RPMI7951 (cell line): ENCODE measurements at places on chromosomes 2 and 18.

DNA sequence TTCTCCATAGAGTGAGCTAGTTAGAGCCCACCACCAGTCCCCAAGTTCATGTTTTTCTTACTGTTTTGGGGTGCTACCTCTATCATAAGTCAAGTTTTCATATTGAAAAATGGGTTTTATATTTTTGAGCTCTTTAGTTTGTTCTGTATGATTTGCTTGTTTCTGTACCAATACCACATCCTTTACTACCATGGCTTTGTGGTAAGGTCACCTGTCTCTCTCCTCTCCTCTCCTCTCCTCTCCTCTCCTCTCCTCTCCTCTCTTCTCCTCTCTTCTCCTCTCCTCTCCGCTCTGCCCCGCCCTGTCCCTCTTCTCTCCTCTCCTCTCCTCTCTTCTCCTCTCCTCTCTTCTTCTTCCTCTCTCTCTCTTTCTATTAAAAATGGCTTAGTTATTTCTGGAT, 22.1 kb upstream of the LBH start:
- no peak for DNase-seq

DNA sequence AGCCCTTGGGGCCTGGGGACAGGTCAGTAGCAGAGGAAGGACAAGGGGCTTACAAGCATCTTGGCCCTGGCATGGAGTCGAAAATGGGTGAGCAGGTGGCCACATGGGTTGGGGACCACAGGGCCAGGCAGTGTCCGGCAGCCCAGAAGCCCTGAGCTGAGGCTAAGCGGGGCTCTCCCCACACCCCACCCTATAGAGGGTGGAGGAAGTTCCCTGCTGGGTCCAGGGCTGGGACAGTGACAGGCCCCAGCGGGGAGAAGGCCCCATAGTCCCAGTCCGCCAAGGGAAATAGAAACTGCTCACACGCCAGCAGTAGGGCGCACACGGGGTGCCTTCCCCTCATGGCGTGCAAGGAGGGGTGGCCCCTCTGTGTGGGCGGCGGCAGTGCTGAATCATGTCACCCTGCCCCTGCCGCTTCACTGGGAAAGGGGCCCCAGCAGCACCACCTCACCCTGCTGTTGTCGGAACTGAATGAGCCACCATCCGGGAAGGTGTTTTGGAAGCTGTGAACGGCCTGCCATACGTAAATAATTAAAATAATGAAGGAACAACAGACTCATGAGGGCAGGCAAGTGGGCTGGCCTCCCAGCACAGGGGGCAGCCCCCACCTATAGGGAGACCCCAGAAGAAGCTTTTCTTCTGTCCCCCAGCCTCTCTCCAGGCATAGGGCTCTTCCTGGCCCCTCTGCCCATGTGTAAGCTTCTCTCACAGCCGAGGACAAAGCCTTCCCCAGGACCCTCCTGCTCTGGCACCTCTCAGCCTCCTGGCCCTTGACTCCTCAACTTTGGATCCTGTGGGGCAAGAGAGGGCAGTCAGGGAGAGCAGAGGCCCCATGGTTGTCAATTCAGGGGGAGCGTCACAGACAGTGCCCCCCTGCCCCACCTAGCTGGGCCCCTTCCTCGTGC, 12.7 kb upstream of the DUSP2 start:
- no peak for DNase-seq

GRCh38 chr2:168961450-168962229, 60.5 kb downstream of the G6PC2 start:
- peak; percentile 66 for DNase-seq

GRCh38 chr18:62494764-62495163, 28.1 kb upstream of the ZCCHC2 start:
- no peak for DNase-seq

DNA sequence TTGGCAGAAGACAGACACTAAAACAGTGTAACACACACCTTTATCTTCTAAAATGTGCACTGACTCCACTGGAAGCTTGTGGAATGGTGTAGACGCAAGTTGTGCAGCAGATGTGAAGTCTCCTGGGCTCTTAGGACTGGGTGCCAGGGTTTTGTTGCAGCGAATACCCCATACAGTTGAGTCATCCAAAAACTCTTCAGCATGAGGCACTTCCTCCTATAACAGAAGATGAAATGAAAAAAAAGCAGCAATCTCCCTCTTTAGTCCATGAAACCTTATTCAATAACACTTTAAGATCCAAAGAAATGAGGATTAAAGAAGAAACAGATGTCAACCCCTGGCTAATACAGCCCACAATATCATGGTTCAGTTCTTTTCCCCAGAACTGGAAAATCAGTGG, 22.2 kb downstream of the BUB1 start:
- DNase-seq: no peak

GRCh38 chr2:206800506-206801417, 35.4 kb downstream of the FASTKD2 start:
- DNase-seq: peak; percentile 71

DNA sequence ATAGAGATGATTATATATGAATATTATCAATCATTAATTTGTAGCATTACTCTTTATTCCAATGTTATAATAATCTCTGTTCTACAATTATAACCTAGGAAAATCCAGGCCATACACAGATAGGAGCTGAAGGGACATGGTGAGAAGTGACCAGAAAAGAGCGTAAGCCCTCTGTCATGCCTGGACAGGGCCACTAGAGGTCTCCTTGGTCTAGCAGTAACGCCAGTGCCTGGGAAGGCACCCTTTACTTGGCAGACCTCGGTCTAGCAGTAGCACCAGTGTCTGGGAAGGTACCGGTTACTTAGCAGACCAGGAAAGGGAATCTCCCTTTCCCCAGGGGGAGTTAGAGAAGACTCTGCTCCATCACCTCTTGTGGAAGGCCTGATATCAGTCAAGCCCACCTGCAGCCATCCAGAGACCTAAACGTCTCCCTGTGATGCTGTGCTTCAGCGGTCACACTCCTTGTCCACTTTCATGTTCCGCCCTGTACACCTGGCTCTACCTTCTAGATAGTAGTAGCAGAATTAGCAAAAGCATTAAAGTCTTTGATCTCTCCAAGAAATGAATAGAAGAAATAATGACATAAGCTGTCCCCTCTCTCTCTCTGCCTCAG, 447.5 kb upstream of the FSIP2 start:
- peak; percentile 73 for DNase-seq

- DNase-seq: no peak
Measured at GRCh38 chr2:10096641-10097040, 16.4 kb upstream of the CYS1 start.

GRCh38 chr18:6781796-6782195, 52.3 kb downstream of the ARHGAP28 start:
- peak; percentile 7 for DNase-seq

DNA sequence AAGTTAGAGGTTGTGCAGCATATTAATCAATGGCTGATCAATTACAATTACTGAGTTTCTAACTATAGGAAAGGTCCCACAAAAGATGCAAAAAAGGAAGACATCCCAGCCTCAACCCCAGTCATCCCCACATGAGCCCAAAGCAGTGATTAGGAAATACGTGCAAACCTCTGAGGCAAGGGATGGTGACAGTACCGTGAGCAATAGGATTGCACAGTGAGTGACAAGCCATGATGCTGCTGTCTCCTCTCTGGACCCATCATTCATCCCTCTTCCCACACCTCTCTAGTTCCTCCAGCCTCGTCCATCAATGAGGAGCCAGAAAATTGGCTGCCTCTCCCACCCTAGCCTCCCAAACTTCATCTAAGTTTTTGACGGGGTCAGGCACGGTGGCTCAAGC, 4.0 kb upstream of the SLC11A1 start:
- no peak for DNase-seq

DNA sequence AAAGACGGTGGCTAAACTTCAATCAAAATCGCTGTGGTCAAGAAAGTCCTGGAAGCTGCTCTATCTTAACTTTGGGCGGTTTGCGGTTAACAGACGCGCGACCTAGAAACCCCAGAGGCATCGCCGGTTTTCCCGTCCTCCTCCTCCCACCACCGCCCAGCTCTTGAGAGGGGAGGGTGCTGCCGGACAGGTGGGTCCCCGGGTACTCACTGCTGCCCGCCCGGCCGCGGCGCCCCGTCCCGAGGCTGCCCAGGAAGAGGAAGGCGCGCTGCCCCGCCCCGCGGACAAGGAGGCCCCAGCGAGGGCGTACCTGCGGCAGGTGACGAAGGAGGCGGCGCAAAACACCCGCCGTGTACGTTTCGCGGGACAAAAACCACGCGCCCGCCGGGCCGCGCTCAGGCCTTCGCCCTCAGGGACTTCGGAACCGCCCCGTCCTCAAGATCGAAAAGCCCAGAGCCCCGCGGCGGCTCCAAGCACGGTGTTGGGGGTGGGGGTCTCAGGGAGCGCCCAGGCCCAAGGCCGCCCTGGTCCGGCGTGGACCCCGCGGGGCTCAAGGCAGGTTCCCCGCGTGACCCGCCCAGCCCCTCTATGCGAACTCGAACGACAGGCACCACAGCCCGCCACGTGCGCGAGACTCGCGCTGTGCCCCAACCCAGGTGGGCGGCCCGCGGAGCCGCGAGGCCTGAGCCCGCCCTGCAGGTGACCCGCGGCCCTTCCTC, at the start of gene SH3YL1:
SH3YL1 (minus strand) TSS at position 259 of the 719 bp plus-strand sequence; CDS start at position 211, 48 bp downstream.
- DNase-seq: peak; percentile 21

DNA sequence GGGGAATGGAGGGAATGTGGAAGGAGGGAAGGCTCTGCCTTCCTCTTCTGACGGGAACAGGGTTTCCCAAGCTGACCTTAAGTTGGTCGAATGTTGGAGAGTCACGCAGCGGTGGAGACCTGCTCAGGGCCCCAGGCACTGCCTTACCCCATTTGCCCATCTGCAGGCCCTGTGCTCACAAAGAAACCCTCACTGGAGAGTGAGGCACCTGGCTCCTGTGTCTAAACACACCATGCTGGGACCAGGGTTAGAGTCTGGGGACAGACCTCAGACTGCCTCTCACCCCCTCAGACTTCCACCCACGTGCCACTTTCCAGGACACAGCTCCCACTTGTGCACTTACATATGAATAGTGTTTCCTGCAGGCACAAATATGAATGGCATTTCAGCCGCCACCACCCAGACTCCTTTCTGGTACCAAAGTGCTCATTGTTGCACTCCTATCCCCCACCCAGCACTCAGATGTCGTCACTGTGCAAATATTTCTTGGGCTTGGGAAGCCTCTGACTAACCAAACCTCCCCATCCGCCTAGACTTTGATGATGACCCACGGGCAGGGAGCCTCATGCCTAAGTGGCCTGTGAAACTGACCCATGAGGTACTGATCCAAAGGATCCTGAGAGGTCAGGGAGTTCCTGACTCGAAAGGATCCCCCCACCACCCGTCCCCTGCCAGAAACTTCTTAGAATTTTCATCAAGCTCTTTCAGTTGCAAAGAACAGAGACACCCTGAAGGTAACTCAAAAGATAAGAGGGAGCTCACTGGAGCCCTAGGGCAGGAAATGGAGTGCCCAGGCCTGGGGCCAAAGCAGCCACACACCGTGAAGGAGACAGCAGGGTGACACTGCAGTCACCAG, 78.3 kb downstream of the STPG4 start:
- DNase-seq: peak; percentile 99

DNA sequence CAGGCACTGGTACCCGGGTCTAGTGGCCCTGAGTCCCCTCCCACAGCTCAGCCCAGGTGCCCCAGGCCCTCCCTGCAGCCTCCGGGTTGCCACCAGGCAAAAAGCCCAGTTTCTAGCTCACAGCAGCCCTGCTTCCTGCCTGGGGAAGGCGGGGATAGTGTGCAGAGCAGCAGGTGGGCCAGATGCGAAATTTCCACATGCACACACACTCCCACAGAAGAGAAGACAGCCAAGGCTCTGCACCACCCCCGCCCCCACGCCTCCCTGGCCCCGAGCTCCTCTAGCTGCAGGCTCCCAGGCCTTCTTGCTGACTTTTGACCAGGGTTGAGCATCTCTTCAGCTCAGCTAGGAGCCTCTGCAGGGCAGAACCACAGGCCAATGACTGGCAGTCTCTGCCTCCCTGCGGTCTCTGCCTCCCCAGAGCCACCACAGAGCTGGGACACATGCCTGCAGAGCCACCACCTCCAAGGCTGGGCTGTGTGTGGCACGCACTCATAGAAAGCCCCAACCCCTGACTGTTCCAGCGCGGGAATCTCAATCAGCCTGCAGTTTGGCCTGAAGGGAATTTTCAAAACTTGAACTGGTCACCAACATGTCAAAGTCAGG, 7.2 kb downstream of the SLC66A2 start:
- DNase-seq: no peak

- DNase-seq: no peak
Measured at GRCh38 chr18:2894131-2894840, 47.5 kb downstream of the EMILIN2 start.

GRCh38 chr2:3454802-3455201, 64.5 kb downstream of the ADI1 start:
- no peak for DNase-seq

- DNase-seq: no peak
Measured at GRCh38 chr2:230715201-230715600, 2.6 kb downstream of the CAB39 start.

DNA sequence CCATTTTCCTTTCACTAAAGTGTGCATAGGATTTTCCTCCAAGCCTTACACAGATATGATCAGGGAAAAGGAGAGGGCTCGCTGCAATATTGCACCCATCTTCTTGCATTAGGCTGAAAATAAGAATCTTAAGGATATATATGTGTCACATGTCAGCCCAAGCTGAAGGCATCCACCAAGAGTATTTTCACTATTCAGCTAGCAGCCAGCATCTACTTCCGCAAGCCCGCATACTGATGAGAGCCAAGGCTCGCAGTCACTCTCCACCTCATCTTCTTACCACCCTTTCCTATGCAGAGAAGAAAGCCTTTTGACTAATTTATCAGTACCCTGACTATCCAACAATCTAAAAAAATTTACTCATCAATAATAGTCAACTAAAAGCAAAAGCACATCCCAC, 6.1 kb downstream of the TMEM163 start:
- no peak for DNase-seq
